ENCODE measurements at places on chromosomes 4 and X. TPM values are rescaled to one million over a fixed set of nuclear protein-coding genes. Genes with fewer than 3 reads are reported as not detected.

The S100P gene
- 80.8 TPM for total RNA-seq

The VSIG4 gene
- total RNA-seq: not detected

The PPARGC1A gene
- total RNA-seq: 93.3 TPM

The GALNTL6 gene
- 1.7 TPM for total RNA-seq

The TCEAL6 gene
- total RNA-seq: not detected

The SSX4 gene
- total RNA-seq: not detected

The PRIMPOL gene
- total RNA-seq: 10.7 TPM

The CCDC120 gene
- 48.6 TPM for total RNA-seq

The CRLF2 gene
- total RNA-seq: not detected

The TGIF2LX gene
- total RNA-seq: not detected

The KLHL34 gene
- 0.21 TPM for total RNA-seq

The ZNF732 gene
- 2.7 TPM for total RNA-seq

The SSX4B gene
- total RNA-seq: not detected

The LANCL3 gene
- total RNA-seq: 0.59 TPM

The MAGEA12 gene
- not detected for total RNA-seq

The KLF3 gene
- 106 TPM for total RNA-seq

The ZNF711 gene
- 14.6 TPM for total RNA-seq

The UGT2A3 gene
- total RNA-seq: 2.5 TPM

The MUC7 gene
- not detected for total RNA-seq

The AR gene
- 0.57 TPM for total RNA-seq

The GIMD1 gene
- not detected for total RNA-seq

The ITM2A gene
- 5.9 TPM for total RNA-seq

The KCND1 gene
- 3.0 TPM for total RNA-seq

The MAGEB2 gene
- not detected for total RNA-seq

The MAGEC2 gene
- not detected for total RNA-seq

The OPRPN gene
- not detected for total RNA-seq

The HERC6 gene
- 13.1 TPM for total RNA-seq

The UGT2B10 gene
- 0.45 TPM for total RNA-seq

The LIMCH1 gene
- 35.7 TPM for total RNA-seq

The GRPR gene
- 9.8 TPM for total RNA-seq

The GRID2 gene
- total RNA-seq: 1.7 TPM

The RASSF6 gene
- 11.8 TPM for total RNA-seq

The LGI2 gene
- total RNA-seq: 1.1 TPM

The FHIP1A gene
- 13.2 TPM for total RNA-seq

The SUPT20HL2 gene
- total RNA-seq: not detected

The EMD gene
- total RNA-seq: 56.7 TPM

The SPCS3 gene
- 106 TPM for total RNA-seq

The SPANXD gene
- not detected for total RNA-seq

The CT45A8 gene
- not detected for total RNA-seq

The CXCL11 gene
- total RNA-seq: not detected

The SMR3B gene
- total RNA-seq: not detected

The MAGEB1 gene
- total RNA-seq: not detected

The FAM9B gene
- total RNA-seq: not detected

The MMRN1 gene
- total RNA-seq: 4.7 TPM

The TEX13D gene
- total RNA-seq: not detected

The IL21 gene
- not detected for total RNA-seq

The USP53 gene
- total RNA-seq: 29.0 TPM

The CTAG2 gene
- total RNA-seq: not detected

The MAGEB17 gene
- 0.26 TPM for total RNA-seq

The TEX13B gene
- not detected for total RNA-seq

The CDKL2 gene
- total RNA-seq: 0.71 TPM

The ATG4A gene
- 11.5 TPM for total RNA-seq

The GAB3 gene
- total RNA-seq: 0.19 TPM

The ATP6AP1 gene
- 105 TPM for total RNA-seq

The P2RY10 gene
- not detected for total RNA-seq

The SPANXA2 gene
- total RNA-seq: not detected
